Stimulated activated CD8-positive, alpha-beta memory T cell treated with anti-CD3 and anti-CD28 coated beads, Interleukin-4, amount 100 ng/mL, for 1 hour (primary cell): ENCODE measurements at places on chromosomes 12 and 14.

- DNase-seq: no peak
These were observed 112.3 kb downstream of the NRXN3 start for GRCh38 chr14:78282437-78282836.

DNA sequence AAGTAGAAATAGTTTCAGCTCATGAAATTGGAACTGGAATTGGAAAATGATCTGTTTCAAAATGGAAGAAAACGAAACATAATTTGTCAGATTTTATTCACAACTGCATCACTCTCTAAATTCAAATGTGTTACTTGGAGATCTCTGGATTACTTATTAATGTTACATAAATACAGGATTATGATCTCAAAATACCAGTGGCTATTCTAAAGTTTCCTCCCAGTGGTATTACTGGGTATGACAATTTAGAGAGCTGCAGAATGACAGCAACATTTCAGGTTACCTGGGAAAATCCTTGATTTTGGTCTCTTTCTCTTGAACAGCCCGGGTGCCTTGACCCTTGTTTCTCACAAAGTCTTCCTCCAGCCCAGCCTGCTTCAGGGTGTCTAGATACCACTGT, 14.2 kb downstream of the FAM161B start:
- DNase-seq: no peak

DNA sequence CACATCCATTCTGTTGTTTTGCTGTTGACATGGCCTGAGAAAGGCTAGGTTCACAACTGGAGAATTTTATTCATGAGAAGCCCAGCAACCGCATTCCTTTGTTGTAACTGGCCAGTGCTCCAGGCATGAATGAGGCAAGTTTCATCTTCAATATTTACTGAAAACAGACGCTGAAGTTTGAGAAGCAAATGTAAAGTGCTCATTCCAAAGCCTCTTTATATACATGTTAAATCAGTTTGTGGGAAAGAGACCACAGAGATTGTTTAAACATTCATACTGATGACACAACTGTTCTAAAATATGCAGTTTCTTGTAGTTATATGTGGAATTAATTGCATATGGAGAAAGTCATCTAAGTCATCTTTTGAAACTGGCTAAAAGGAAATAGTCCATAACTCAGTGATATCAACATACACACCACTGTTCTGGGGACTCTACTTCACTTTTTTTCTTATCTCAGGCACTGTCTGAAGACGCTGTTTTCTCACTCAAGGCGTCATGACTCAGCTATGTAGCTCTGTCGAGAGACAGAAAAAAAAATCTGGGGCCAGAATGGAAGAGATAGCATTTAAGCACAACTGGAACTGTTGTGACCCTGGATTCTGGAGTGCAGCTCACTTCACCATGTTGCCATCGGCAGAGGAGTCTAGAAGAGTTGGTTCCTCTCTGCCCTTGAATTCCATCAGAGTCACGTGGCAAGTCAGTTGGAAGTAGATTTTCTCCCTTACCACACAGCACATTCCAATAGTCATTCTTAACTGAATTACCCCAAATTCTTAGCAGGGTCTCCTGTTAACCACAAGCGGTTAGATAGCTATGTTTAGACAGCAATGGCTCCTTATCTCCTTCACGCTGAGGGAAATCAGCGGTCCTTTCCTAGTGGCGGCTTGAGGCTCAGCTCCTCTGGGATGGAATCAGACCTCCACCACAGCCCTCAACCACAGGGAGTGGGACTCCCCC, 258.4 kb upstream of the HMGA2 start:
- no peak for DNase-seq

DNA sequence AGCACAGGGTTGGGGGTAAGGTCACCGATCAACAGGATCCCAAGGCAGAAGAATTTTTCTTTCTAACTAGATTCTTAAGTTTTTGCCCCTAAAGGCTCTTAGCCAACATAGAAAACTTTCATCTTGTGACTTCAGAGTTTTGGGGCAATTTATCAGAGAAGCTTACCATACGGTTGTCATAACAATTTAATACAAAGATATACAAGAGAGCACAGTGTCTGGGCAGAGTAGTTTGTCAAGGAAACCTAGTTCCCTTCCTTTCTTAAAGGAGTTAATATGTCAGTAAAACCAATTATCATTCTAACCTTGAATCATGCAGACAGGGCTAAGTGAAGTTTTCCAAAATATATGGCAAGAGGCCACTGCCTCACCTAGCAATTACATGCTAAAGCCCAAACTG, 18.4 kb downstream of the NR2C1 start:
- DNase-seq: no peak

DNA sequence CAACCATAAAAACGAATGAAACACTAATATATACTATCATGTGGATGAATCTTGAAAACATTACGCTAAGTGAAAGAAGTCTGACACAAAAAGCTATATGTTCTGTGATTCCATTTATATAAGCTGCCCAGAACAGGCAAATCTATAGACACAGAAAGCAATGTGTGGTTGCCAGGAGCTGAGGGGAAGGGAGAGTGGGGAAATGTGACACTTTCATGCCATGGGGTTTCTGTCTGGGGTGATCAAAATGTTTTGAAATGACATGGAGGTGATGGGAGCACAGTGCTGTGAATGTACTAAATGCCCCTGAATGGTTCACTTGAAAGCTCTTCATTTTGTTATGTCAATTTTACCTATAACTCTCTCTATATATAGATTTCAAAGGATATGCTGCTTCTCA, 30.1 kb downstream of the ATG14 start:
- no peak for DNase-seq

DNA sequence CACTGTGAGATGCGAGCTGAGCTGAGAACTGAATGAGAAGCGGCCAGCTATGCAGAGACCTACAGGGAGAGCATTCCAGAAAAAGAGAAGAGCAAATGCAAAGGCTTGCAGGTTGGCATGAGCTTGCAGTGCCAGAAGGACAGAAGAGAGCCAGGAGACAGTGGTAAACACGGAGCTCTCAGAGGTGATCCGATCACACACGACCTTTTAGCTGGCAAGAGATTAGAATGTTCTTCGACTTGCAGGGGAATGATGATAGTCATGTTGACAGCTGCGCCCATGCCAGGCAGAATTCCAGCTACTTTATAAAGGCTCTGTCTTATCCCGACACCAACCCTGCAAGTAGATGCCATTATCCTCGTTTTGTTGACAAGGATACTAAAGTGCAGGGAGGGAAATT, 256.8 kb downstream of the VRK1 start:
- no peak for DNase-seq

DNA sequence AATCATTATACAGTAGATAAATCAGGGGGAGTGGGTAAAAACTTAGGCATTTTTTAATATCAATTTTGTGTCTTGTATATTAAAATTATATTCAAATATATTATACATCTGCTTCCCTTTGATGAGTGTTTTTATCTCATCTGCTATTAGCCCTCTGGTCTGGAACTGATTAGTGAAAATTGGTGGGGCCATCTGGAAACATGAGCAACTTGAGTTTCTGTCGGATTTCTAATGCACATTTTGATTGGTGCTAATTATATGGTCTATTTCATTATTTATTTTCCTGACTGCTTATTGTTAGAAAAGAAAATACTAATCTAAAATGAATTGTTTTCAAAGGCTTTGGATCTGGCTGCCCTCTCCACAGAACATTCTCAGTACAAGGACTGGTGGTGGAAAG, 28.2 kb downstream of the TTC8 start:
- no peak for DNase-seq
